ENCODE measurements at places on chromosomes 11 and 22.

GRCh38 chr11:122319085-122319484 lies 203.1 kb upstream of the BLID start:
- DNase-seq, result no peak

- no peak for DNase-seq
These were observed 25.2 kb downstream of the TSPAN32 start for GRCh38 chr11:2327032-2327431.

GRCh38 chr11:107848345-107848744 lies 10.2 kb downstream of the SLC35F2 start:
- no peak for DNase-seq

DNA sequence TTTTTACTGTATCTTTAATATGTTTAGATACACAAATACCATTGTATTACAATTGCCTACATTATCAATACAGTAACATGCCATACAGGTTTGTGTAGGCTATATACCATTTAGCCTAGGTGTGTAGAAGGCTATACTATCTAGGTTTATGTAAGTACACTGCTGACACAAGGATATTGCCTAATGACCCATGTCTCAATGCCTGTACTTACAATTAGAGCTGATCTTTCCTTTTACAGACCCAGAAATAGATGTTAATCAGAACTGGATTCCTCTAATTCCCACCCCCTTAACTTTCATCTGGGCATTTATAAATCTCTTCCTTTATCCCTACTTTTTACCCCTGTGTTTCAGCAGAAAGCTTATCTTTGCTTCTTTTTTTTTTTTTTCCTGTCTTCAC lies 229.5 kb downstream of the METTL15 start:
- no peak for DNase-seq

DNA sequence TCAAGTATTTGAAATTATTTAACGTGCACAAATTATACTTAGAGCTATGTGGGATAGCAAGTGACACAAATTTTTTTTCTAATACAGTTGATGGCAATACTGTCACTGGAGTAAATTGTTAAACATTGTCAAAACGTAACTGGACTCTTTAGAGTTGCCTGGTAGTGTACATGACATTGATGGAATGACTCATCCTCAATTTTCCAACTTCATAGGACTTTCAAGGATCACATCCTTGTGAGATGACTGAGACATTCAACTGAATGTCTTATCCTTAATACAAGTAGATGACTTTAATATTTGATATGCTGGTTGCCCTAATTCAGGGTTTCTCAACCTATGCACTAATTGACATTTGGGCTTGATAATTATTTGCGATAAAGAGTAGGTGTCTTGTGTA lies 310.0 kb downstream of the SWAP70 start:
- no peak for DNase-seq

- DNase-seq, result no peak
These were observed 184.9 kb upstream of the SESN3 start for GRCh38 chr11:95415837-95416304.

GRCh38 chr11:33842236-33842915 lies 49.5 kb downstream of the LMO2 start:
- DNase-seq, result no peak

DNA sequence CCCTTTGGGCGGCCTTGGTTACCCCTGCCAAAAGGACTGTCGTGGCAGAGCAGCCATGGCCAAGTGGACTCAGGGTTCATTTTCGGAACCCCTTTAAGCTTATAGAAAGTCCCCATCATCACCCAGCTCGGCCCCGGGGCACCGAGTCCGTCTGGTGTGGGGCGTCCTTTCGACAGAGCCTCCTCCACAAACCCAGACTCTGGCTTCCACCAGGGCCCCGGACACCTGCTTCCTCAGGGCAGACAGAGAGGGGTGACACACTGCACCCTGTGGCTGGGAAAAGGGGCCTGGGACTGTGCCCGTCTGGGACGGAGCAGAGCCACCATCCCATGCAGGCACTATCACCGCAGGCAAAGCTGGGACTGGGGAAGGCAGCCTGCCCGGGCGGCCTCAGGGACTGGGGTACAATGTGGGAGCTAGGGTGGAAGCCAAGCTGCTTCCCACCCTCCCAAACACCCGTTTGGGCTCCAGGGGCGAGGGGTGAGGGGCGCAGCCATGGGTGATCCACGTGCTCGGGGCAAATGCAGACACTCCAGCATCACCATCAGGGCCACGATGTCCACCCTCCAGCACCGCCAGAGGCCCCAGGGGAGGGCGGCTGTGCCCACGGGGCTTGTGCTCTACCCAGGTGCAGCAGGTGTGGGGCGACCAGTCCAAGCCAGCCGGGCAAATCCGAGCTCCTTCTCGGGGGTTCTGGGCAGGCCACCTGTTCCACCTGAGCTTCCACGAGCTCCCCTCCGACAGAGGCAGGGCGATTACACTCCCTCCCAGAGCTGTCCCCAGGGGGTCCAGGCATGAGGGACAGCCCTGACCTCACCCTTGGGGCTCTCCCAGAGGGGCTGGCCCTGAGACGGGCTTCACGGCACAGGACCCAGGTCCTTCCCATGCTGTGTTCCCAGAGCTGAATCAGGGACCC lies 11.7 kb upstream of the MRPL23 start:
- no peak for DNase-seq

- no peak for DNase-seq
These were observed 787.7 kb downstream of the NTM start for GRCh38 chr11:132158091-132158490.

DNA sequence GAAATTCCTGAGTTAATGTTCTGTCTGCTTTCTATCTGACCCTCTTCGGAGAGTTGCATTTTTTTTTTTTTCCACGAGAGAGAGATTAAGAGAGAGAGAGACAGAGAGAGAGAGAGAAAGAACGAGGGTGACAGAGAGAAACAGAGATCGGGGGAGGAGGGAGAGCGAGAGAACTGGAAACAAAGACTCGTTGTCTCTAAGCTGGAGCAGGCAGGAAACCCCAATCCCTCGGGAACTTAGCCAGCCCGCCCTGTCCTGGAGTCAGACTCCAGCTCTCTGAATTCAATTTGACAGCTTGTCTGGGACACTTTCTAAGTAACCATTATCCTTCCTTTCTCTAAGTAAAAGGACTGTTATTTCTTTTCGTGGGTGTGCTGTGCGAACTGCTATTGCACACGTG lies 76.9 kb downstream of the KCNJ1 start:
- no peak for DNase-seq

- no peak for DNase-seq
These were observed 189.5 kb downstream of the TBC1D22A start for GRCh38 chr22:46951973-46952372.

- no peak for DNase-seq
These were observed 111.8 kb downstream of the MSANTD4 start for GRCh38 chr11:105910095-105910715.

- DNase-seq, result no peak
These were observed 60.3 kb downstream of the CECR2 start for GRCh38 chr22:17429516-17429915.

GRCh38 chr11:45799562-45799961 lies 5.4 kb upstream of the SLC35C1 start:
- no peak for DNase-seq

DNA sequence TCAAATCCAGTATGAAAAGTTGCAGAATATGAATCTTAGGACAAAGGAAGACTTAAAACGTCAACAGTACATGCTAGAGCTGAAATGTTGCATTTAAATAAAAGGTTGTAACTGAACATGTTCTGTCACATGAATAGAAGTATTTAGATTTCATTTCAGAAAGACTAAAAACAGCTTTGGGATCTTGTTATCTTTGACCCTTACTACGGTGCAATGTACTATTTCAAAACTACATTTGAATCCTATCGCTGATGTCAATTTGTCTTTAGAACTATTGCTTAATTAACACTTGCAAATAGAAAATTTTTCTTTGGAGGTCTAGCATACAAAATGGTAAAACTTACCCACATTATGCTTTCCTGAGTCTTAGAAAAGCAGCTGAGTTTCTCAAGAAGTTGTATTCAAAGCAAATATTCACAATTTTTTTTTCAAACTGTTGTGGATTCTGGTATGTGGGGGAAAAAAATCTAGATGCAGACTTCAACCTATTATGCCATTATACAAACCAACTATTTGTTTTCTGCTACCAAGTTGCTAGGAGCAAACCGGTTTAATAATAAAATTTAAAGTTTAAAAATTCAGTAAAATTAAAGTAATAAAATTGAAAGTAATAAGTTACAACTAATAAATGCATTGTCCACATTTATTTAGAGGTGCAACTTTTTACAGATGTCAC lies 25.4 kb downstream of the CSTF3 start:
- DNase-seq, result no peak

- DNase-seq, result no peak
These were observed at the start of gene PITPNM1 for GRCh38 chr11:67504950-67505581. Gene PITPNM1 (minus strand): TSS chr11:67505363. CDS start chr11:67504180, 1,183 bp downstream.

- DNase-seq, result no peak
These were observed at the start of gene RASSF10 for GRCh38 chr11:13008625-13009475. Gene RASSF10 (plus strand): TSS chr11:13009316. CDS start chr11:13009577, 261 bp downstream.

GRCh38 chr11:104191124-104191523 lies 27.2 kb upstream of the PDGFD start:
- DNase-seq, result no peak

- DNase-seq, result no peak
These were observed 29.8 kb upstream of the EED start for GRCh38 chr11:86214710-86215109.

GRCh38 chr11:121595717-121596161 lies 143.0 kb upstream of the SORL1-AS1 start:
- DNase-seq, result no peak

DNA sequence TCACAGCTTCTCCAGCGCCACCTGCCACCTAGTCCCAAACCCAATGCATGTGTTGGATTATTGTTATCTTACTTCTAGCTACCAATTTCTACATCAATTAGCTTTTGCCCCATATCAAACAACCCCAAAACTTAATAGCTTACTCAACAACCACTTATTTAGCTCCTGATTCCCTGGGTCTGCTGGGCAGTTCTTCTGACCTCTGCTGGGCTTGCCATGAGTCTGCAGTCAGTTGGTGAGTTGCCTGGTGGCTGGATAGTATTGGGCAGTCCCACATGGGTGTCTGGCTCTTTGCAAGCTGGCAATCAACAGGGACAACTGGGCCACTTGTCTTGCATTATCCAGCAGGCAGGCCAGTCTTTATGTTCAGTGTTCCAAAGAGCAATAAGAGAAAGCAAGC lies 13.6 kb upstream of the MS4A15 start:
- DNase-seq, result no peak

DNA sequence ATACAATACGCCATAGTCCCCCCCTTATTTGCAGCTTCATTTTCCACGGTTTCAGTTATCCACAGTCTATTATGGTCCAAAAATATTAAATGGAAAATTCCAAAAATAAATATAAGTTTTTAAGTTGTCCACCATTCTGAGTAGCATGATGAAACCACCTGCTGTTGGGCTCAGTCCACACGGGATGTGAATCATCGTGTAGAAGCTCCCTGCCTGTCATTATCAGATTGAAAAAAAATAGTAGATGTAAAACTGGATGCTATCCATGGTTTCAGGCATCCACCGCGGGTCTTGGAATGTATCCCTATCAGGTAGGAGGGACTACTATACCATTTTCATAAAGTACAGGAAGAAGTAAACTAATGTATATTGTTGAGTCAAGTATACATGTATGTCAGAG lies 127.4 kb downstream of the TTC17 start:
- DNase-seq, result no peak

DNA sequence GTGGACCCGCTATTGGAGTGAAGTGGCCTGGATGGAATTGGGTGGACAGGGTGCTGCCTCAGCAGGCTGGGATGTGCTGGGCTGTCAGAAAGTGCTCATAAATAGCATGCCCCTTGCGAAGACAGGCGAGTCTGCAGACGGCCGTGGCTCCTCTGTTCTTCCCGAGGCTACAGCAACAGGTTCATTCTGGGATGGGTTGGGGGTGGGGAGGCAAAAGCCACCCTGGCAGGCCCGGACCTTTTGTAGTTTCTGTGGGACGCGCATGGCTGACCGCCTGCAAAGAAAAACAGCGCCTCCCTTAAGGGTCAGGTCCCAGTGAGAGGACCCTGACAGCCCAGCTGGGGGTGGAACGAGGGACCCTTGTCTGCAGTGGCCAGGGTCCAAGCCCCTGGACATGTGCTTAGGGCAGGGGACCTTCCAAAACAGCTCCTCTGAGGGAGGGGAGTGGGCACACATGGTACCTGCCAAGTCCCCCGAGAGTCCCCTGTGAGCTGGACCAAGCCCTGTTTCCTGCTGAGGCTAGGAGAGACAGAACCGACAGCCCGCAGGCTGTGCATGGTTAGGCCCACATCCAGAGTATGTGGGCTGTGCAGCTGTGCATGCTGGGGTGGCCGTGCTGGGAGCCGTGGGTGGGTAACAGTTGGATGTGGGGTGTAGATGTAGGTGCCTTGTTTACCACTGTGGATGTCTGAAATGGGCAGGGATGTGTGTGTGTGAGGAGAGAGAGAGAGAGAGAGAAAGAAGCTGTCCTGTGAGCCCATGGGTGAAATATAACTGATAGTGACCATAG lies at the start of gene CRYBB3:
Gene CRYBB3 (plus strand): TSS at position 128 of the 790 bp plus-strand sequence. CDS start 1,539 bp downstream, outside the sequence.
- DNase-seq, result no peak

DNA sequence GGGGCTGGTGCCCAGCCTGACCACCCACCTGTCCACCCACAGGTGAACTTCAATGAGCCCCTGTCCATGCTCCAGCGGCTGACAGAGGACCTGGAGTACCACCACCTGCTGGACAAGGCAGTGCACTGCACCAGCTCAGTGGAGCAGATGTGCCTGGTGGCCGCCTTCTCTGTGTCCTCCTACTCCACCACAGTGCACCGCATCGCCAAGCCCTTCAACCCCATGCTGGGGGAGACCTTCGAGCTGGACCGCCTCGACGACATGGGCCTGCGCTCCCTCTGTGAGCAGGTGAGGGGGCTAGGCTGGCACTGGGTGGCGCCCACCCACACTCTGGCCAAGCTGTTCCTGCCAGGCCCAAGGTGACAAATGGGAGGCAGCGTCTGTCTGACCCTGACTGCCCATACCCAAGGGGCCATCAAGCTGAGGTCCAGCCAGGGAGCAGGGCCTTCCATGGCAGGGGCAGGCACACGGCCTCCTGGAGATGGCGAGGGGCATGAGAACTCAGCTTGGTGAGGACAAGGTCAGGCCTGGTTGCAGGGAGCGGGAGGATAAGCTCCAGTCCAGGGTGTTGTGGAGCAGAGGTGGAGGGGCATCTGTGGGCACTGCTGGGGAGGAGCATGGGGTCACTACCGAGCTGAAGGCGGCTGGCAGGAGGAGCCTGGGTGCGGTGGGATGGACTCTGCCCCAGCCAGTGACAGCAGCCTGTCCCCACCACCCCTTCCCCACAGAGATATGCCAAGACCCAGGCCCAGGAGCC lies 77.7 kb downstream of the MORC2 start:
- DNase-seq, result no peak

- no peak for DNase-seq
These were observed 37.1 kb upstream of the NFRKB start for GRCh38 chr11:129932381-129933067.
